NCI-H2227 treated with DMSO at 0.1 percent for 48 hours (cell line): ENCODE measurements at places on chromosomes 5 and 9.

DNA sequence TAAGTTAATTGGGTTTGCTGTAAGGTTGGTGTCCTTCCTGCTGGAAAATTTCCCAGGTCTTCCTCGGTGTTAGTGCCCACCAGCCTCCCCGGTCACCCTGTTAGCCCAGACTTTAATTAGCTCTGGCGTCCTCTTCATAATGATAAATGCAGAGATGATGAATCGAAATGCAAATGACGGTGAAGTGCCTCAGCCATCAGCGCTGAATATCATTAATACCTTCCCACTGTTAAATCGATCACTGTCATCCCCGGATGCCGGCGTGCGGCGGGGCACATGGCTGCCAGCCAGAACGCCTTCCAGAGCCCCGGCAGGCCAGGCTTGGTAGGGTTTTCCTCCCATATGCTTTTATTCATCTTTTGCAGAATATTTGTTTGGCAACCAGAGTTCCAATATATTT lies 204.5 kb downstream of the IRX2 start:
- DNase-seq = no peak

DNA sequence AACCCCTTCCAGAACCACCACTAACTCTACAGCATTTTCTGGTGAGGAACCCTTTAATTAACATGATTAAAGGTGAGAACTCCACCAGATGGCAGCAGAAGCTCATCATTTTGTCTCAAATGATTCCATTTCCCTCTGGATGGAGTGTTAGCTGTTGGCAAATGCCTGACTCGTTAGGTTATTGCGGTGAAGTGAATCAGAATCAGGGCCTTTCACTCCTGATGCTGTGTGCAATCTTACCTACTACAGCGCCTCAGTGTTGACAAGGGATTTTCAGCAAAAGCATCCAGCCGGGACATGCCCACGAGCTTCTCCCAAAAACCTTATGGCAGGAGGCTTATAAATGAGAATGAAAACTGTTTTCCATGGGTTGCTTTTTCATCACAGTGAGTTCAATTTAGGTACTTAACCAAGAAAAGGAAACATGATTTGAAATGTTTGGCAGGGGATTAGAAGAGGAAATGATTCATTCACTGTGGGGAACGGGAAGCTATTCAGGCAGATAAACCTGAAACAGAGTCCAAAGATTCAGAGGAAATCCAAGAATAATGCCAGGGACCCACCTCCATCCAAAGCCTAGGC lies 48.0 kb upstream of the CAST start:
- peak; percentile 42 for DNase-seq

- DNase-seq = no peak
Measured at GRCh38 chr5:6660688-6661087, 27.4 kb downstream of the SRD5A1 start.

DNA sequence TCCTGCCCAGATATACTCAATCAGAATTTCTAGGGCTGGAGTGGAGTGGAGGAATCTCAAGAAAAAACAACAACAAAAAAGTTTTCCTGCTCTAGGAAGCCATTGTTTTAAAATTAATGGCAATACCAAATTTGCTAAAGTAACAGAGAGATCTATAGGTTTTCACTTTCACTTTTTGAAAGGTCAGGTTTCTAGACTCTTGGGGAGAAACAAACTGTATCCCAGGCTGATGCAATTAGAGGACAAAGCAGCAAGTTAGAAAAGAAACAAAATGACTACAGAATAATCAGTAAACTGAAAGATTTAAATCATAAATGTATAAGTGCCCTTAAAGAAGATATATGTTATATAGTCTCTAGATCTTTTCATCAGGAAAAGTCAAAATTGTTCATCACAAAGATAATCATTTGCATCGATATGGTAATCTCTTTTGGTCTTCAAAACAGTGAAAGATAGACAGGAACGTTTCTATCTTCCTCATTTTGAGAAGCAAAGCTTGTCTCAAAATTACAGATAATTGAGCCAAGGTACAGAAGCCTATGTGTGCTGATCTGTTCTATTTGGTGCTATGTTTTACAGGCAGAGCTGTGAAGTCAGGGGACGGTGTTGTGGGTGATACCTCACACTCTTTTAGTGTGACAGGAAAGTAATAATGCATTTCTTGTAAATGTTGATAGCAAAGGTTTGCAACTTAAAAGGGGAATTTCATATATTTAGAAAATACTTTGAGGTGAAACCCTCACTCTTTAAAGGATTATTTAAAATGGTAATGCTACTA lies 1746.6 kb upstream of the C9orf72 start:
- DNase-seq = no peak

DNA sequence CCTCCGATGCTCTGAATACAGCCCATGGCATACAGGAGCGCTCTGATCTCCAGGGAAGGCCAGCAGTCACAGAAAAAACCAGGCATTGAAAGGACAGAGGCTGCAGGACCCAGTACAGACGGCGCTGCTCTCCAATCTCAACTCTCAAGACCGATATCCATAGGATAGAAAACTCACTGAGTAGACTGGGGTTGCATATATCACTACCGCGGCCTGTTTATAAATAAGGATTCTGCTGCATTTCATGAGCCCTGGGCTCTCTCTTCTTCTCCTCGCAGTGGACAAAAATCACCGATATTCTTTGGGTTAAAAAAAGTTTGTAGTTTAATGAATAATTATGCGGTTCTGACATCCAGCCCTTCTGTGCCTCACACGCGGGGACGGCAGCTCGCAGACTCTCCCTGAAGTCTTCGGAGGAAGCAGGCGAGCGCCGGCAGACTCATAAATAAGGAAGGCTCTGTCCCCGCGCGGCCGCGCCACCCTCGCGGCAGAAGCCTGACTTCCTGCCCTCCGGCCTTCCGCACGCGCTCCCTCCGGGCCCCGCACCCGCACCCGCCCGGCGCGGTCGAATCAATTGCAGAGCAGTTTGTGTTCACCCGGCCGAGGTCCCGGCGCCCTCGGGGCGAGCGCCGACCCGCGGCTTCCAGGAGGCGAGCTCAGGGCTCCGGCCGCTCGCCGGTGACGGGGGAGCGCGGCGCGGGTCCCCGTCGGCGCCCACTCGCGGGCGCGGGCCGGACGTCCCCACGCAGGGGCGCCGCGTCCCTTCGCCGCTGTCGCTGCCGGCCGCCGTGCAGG lies at the start of gene FAM78A:
Gene FAM78A, minus strand, starts transcription at position 417 of the 795 bp plus-strand sequence. Its CDS starts 331 bp downstream, at position 86.
- no peak for DNase-seq
